Spinal cord (tissue), 10 donors: ENCODE measurements at places on chromosomes 7 and 10.

- no peak for DNase-seq
Observed at GRCh38 chr7:81180573-81180972, 261.7 kb upstream of the SEMA3C start.

DNA sequence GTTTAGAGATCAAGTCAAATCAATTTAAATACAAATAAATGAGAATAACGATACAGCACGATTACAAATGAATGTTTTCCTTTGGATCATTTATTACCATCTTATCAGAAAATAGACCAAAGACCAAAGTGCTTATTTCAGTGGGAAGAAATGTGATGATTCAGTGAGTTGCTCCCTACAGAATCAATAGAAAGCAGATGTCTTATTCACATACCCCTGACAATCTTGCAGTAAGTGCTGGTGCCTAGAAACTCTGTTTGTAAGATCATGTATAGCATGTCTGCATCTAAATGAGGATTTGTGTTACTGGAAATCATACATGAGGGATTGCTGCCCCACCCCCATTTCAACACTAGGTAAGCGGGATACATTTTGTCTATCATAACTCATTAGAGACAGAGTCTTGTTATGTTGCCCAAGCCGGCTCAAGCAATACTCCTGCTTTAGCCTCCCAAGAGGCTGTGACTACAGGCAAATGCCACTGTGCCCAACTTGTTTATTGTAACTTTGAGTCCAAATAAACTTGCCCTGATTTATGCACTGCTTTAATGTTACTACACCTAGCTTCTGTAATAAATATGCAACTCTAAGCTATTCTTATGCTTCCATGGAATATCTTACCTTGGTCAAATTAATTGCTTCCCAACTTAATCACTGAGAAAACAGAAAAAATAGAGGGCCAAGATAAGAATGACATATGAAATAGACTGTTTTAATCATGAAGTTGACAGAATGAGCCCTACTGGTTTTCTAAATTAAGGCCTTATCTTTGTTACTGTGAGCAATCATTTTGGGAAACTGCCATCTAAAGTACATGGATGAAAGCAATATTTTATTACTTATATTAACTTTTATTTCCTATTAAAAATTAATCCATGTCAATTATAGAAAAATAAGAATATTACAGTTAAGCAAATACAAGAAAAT, 82.5 kb downstream of the AHR start:
- DNase-seq: no peak

- DNase-seq: no peak
Observed at GRCh38 chr7:96187735-96188134, 134.2 kb downstream of the SLC25A13 start.

DNA sequence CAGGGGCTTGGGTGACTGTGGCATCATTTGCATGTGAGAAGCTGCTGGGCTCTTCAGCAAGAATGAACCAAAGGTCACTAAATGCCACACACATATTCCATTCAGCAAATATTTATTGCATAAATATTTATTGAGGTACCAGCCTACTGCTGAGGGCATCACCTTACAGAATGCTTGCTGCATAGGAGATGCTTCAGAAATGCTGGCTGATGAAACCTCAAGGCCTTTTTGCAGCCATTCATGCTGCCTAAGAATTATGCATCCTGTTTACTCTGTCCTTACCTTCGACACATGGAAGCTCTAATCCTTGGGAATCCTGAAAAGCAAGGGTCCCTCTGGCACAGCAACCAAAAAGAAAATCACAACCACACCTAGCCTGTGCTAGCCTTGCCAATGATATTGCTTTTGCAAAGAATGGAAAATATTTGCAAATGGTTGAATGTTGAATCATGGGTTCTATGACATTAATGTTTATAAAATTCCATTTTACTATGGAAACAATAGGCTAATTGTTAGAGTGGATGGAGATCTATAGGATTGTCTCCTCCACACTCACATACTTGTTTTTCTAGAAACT, 79.6 kb downstream of the PCGF5 start:
- no peak for DNase-seq

GRCh38 chr7:74214816-74215630, 5.2 kb downstream of the LAT2 start:
- DNase-seq: no peak

GRCh38 chr7:54477083-54477482, 65.1 kb upstream of the VSTM2A start:
- DNase-seq: no peak

- DNase-seq: no peak
Observed at GRCh38 chr10:48271047-48271730, 3.3 kb downstream of the FRMPD2 start.

- DNase-seq: no peak
Observed at GRCh38 chr10:26593896-26594295, 103.6 kb upstream of the PDSS1 start.

DNA sequence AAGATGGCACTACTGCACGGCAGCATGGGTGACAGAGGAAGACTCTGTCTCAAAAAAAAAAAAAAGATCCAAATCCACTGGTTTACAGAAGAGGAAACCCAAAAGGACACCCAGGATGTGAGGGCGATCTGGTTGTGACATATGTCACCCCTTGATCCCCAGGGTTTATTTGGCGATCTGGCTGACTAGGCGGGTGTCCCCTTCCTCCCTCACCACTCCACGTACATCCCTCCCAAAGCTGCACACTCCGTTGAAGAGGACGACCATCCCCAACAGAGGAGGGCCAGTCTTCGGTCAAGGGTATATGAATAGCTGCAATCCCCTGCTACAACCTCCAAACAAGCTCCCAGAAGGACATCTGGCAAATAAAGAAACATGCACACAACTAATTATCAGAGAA, 111.6 kb downstream of the HTR5A start:
- no peak for DNase-seq
